ENCODE measurements at places on chromosomes 1 and 21.

- DNase-seq, result no peak
Observed at GRCh38 chr1:54872036-54872331, 15.0 kb downstream of the DHCR24 start.

- DNase-seq, result no peak
Observed at GRCh38 chr1:24786191-24786590, 40.9 kb downstream of the CLIC4 start.

GRCh38 chr1:200258447-200259375 lies 151.1 kb downstream of the ZNF281 start:
- DNase-seq, result no peak

DNA sequence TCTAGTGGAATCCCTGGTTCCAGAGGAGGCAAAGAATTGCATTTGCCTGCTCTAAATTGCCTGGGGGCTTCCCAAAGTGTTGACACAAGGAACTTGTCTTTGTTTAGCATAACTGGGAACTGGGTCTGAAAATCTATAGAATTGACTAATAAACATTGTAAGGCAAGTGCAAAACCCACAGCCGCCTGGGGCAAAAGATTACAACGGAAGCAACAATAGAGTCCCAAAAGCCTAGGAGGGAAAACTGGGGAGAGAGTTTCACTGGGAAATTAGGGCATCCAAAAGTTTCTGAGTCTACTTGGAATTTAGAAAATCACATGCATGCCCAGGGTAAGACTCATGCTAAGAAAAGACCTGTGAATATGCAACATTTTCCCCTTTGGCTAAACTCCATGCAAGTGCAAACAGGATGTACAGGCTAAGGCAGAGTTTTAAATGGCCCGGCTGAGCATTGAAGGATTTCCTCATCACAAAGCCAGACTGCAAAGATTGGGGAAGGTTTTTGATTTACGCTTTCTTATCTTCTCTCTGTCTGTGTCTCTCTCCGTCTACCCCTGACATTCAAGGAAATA lies 725.3 kb upstream of the NCAM2 start:
- DNase-seq, result no peak

GRCh38 chr1:43344267-43344850 lies 6.7 kb downstream of the MPL start:
- no peak for DNase-seq

GRCh38 chr21:14947613-14948160 lies 117.1 kb downstream of the NRIP1 start:
- no peak for DNase-seq

- DNase-seq, result no peak
Observed at GRCh38 chr1:3466366-3467075, 12.1 kb downstream of the ARHGEF16 start.

GRCh38 chr1:186899577-186899976 lies 70.8 kb downstream of the PLA2G4A start:
- no peak for DNase-seq

DNA sequence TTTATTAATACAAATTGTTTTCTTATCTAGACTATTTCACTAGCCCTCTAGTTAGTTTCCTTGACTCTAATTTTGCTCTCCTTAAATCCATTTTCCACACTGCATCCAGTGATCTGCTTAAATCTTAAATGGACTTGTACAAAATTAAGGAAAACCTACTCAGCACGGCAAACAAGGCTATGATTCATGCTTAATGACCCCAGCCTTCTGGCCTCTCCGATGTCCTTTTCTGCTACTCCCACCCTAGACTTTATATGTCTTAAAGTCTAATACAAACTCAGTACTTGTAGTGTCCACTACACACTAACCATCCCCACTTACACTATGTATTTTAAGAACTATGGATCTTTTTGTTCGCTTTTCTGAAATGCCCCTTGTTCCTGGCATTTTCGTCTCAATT lies 2.2 kb downstream of the TMED5 start:
- DNase-seq, result no peak

Measured in activated T-cell treated with anti-CD3 and anti-CD28 coated beads, Interleukin-2, amount 50 U/mL, for 48 hours (primary cell).